Forelimb muscle (tissue), 1 donor: ENCODE measurements at places on chromosomes 16 and 17. TPM values are rescaled to one million over a fixed set of nuclear protein-coding genes. Genes with fewer than 3 reads are reported as not detected.

Gene CIITA
- 3.2 TPM for polyA plus RNA-seq

- no peak for DNase-seq
Observed at GRCh38 chr17:42475121-42475520, 16.4 kb downstream of the ATP6V0A1 start.

DNA sequence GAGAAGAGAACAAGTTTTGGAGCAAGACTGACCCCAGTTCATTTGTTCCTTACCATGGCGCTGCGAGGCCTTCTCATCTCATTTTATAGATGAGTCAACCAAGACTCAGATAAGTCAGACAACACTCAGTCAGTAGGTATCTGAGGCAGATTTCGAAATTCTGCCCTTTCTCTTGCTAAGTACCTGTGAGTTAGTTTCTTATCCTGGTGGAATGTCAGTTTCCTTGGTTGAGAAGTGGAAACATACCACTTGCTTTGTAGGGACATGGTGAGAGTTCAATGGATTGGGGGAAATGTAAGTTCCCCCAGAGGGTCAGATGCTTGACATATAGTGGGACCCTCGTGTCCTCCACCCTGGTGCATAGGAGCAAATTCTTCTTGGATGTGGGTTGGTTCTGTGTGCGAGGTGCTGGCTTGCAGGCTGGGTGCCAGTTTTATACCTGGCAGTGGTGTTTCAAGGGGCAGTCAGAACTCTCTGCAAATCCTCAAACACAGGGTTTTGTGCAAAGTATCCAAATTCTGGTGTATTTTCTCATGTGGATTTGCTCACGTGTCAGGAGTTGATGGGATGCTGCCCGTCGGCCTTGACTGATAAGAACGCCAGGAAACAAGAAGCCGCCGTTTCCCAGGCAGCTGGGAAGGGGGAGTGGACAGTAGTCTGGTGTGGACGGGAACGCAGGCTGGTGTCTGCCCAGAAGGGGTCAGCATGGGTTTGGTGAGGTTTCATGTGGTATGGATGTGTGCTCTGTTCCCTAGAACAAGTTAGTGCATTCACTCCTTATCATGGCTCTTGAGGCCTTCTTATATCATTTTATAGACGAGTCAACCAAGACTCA, 61.1 kb upstream of the CIBAR2 start:
- DNase-seq, result no peak

DNA sequence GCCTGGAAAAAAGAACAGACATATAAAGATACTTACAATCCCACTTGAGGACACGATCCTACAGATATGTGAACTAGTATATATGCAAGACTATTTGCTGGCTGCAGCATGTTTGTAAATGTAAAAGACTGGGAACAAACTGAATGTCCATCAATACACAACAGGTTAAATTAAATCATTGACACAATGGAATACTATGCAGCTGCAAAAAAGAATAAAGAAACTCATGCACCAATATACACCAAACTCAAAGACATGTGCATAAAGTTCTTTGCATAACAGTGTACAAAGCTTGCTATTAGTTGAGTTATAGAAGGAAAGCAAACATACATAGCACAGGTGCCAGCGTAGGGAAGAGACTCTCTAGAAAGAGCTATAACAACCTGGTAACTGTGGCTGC, 61.9 kb upstream of the SREBF1 start:
- no peak for DNase-seq

Gene KRTAP2-1
- polyA plus RNA-seq, result not detected
